Progenitor cell of endocrine pancreas (in vitro differentiated cells): ENCODE measurements at places on chromosomes 3 and 15.

GRCh38 chr3:14775011-14775410 is 43.8 kb upstream of the FGD5 start:
- DNase-seq = no peak

- no peak for DNase-seq
Observed at GRCh38 chr3:38027466-38028465, 1.7 kb downstream of the PLCD1 start.

- DNase-seq = no peak
Observed at GRCh38 chr15:92580933-92581445, 74.6 kb downstream of the FAM174B start.

GRCh38 chr3:141240286-141240685 is 8.7 kb downstream of the PXYLP1 start:
- DNase-seq = no peak
